Breast epithelium (tissue), 4 donors: ENCODE measurements at places on chromosomes 3 and 15. TPM values are rescaled to one million over a fixed set of nuclear protein-coding genes. Genes with fewer than 3 reads are reported as not detected.

The SPSB4 gene
- not detected for total RNA-seq

The CLDN18 gene
- not detected for total RNA-seq

DNA sequence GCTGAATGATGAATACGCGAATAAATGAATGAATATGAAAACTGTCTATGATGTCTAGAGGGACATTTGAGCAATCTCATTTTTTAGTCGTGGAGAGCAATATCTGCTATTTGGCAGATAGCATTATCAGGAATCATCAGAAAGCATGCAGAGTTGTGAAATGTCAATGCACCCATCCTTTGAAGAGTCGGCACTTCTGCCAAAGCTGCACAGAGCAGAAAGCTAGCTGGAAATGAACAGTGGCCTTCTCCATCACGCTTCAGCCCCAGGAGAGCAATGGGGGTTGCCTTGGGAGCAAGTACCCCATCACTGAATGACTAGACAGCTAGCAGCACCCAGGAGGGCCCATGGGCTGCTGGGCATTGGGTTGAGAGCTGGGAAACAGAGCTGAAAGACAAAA lies 69.1 kb upstream of the PROK2 start:
- H3K27me3 ChIP-seq: no peaks in the 10 kb centered on the region
- no peaks in the 10 kb centered on the region for H3K36me3 ChIP-seq
- H3K4me1 ChIP-seq: no peaks in the 10 kb centered on the region
- no peak overlapping the region for H3K27ac ChIP-seq
- no peak for DNase-seq
- H3K4me3 ChIP-seq: no peak overlapping the region

- DNase-seq: no peak
- no peak overlapping the region for H3K4me3 ChIP-seq
- no peak overlapping the region for H3K27ac ChIP-seq
- H3K4me1 ChIP-seq: no peaks in the 10 kb centered on the region
Measured at GRCh38 chr3:151946606-151947005, 73.2 kb downstream of the SUCNR1 start.

DNA sequence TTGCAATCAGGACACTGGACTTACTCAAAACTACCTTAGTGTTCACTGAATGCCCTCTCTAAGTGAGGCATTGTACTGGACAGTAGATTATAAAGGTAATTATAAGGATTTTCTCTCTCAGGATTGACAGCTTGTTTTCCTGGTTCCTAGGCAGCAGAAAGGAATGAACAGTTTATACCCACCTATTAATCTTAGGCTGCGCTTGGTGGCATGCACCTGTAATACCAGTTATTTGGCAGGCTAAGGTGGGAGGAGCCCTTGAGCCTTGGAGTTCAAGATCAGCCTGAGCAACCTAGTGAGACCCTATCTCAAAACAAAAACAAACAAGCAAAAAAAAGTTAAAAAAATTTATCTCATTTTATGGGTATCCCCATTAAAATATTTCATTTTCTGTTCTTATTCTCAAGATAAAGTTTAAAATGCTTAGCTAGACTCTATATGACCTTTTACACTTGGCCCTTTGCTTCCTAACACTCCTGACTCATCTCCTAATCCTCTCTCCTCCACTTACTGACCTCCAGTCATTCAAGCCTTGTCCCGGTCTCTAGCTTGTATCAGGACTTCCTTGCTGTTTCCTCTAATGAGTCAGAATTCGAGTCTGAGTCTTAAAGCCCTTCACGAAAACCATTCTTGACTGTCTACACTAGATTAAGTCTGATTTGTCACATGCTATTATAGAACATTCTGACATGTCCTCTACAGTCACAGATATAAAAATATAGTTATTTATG lies 348.6 kb downstream of the NLGN1 start:
- H3K4me3 ChIP-seq: no peak overlapping the region
- H3K36me3 ChIP-seq: no peaks in the 10 kb centered on the region
- DNase-seq: no peak
- H3K4me1 ChIP-seq: no peaks in the 10 kb centered on the region
- H3K27me3 ChIP-seq: no peaks in the 10 kb centered on the region

The HGD gene
- 25.9 TPM for total RNA-seq
